Panc1 (cell line): ENCODE measurements at places on chromosomes 5 and 9. TPM values are rescaled to one million over a fixed set of nuclear protein-coding genes. Genes with fewer than 3 reads are reported as not detected.

Gene RPS23
- total RNA-seq, result 1,388 TPM

DNA sequence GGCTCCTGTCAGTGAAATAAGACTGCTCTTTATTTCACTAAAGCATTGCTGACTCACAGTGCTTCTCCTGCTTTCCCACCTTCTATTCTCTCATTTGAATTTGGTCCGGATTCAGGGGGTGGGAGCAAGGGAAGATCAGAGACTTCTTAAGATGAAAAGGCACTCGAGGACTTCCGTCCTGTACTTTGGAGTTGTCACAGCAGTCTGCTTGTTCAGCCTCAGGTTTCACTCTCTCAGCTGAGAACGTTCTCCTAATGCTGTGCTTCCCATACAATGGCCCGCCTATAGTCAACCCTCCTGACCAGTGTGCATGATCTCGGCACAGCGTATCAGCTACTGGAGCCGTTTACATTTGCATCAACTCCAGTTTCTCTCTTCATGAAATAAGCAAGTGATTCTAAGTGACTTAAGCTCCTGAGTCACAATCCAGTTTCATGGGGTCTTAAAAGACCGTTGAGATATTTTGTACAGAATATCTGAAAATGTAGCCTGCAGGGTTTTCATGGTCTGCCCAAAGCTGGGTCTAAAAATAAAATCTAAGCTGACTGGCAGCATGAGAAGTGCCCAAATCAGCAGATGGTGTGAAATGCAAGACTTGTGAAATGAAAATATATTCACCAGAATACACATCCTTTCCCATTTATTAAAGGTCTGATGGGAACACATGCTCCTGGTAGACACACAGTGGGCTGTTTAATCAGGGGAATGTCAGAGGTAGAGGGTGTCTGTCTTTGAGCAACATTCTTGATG lies 145.0 kb downstream of the ADCY2 start:
- DNase-seq, result no peak

DNA sequence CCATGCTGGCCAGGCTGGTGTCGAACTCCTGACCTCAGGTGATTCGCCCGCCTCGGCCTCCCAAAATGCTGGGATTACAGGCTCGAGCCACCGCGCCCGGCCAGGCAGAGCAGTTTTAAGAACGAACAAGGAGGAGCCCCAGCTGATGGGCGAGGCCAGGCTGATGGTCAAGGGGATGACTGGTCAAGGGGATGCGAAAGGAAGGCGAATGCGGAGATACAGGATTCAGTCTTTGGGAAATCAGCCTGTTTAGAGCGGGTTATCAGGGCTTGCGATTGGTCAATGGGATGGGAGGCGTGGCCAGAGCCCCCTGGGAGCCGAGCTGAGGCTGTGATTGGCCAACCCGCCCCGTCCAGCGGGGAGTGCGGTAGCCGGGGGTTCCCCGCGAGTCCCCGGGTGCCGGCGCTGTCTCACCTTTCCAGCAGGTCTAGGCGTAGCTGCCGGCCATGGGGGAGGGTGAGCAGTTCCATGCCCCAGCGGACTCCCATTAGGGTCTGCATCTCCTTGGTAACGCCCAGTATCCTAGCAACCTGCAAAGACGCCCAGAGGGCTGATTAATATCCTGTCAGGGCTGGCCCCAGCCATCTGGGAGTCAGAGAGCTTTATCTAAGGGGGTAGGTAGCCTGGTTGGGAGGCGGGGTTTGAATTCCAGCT lies 7.5 kb upstream of the TOR2A start:
- DNase-seq, result no peak

GRCh38 chr5:74665816-74666215 lies 19.2 kb upstream of the HEXB start:
- DNase-seq, result no peak

GRCh38 chr5:119079318-119079921 lies 8.5 kb downstream of the DMXL1 start:
- DNase-seq, result no peak

GRCh38 chr5:78062645-78063044 lies 231.9 kb downstream of the AP3B1 start:
- DNase-seq, result no peak

Gene ALAD
- 8.9 TPM for total RNA-seq

GRCh38 chr5:138955013-138955660 lies 80.0 kb upstream of the LRRTM2 start:
- no peak for DNase-seq

- DNase-seq, result no peak
Measured at GRCh38 chr9:115673599-115673998, 480.0 kb upstream of the PAPPA start.

DNA sequence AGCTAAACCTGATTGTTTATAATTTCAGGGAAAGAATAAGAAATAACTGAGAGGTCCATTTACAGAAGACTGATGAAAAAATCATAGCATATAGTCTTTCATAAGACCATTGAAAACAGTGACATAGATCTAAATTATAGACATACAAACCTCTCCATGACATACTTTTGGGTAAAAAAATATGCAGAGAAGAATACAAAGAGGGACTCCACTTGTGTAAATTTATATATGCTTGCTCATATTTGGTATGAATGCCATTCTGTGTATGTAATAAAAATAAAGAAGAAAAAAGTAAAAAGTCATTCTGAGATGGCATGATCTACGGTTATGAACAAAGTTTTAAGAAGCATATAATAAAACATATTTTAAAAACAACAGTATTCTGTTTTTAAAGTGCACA lies 310.7 kb downstream of the ASTN2 start:
- no peak for DNase-seq

DNA sequence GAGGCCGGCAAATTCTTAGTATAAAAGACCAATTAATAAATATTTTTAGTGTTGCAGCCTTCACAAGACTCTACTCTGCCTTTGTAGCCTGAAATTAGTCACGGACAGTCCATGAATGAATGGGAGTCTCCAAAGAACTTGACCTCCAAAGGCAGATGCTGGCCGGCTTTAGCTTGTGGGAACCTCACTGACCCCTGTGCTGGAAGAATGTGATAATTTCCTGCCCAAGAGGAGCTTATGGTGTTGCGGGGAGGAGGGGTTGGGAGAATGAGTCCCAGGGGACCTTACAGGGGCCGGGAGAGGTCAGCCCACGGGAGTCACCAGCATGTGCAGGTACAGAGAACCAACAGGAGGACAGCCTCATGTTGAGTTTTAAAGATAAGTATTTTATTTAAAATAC lies 143.1 kb downstream of the IRX2 start:
- no peak for DNase-seq

Gene CD74
- total RNA-seq, result 12.7 TPM

Gene SLC45A2
- not detected for total RNA-seq

DNA sequence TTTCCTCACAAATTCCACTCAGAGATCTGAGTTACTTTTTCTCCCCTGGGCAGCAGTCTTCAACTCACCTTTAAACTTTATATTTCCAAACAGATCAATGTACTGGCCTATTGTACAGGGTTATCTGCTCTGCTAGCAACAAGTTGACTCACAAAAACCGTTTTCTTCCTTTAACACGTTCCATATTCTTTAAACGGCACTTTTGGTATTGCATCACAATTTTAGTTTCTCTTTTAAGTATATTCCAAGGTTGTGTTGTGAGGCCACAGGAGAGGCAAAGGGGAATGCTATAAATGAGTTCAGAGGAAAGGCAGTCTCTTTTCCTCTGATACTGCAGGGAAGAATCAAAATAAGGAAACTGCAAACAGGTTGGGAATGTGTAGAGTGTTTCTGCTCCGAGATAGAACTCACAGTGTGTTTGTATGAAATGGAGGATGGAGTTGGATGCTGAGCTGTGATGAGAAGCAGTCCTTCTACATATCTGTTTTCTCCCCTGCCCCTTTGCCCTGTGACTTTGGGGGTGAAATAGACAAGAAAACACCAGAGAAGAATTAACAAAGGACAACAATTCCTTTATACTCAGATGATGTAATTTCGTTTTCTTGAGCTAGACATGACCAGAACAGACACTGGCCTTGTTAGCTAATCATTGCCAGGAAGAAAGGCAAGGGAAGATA lies 9.9 kb upstream of the ALDOB start:
- DNase-seq, result no peak

DNA sequence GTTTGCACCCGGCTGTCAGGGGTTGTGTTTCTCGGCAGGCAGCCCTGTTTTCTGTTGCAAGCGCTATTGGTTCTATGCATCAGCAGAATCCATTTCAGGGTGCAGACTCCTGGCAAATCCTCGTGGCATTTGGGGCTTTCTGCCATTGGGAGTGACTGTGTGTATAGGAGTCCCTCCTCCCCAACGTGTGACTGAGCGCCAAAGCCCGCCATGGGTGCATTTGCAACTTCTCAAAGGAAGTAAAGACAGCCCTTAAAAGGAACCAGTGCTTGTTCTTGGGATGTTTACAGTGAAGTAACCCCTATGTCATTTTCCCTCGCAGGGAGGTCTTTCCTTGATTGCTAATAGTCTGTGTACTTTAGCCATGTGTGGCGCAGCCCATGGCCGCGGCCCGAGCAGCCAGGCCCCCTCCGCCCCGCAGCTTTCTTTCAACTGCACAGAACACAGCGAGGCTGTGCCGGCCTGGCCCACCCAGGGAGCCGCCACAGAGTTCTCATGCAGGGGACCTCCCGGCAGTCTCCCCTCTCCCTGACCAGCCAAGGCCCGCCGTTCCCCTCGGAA lies 175.6 kb downstream of the HSD17B3 start:
- DNase-seq, result no peak

Gene LVRN
- total RNA-seq, result 0.08 TPM

- no peak for DNase-seq
Measured at GRCh38 chr5:55852503-55852902, 1.3 kb downstream of the IL31RA start.

- no peak for DNase-seq
Measured at GRCh38 chr9:135809166-135809565, 98.2 kb downstream of the CAMSAP1 start.

Gene SNCAIP
- total RNA-seq, result not detected

DNA sequence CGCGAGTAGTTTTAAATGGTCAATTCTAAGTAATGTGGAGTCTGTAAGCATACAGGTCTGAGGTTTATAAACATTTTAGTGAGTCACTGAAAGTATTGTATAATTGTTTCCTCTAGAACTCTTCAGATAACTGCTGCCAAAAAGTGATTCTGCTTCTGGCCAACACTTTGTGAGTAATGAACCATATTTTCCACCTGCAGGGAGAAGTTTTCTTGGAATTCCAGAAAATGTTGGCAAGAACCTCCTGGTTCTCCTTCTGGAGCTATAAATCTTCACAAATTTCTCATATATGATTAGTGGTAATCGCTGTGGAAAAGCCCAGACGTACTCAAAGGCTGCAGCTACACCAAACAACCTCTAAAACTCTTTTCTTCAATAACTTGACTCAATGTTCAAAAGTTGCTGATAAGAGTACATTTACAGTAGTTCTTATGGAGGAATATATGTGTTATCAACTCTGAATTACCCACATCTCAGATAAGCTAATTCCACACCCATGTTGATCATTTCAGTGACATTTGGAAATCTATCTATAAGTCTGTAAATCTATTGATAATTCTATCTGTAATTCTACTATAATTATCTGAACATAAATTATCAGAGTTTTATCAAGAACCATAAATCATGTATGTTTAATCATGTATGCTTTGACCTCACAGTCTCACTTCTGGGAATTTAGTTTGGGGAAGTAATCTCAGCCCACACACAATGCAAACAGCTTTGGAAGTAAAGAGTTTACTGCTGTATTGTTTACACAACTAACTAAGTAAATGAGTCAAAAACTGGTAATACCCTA lies 74.1 kb downstream of the FNBP1 start:
- no peak for DNase-seq

DNA sequence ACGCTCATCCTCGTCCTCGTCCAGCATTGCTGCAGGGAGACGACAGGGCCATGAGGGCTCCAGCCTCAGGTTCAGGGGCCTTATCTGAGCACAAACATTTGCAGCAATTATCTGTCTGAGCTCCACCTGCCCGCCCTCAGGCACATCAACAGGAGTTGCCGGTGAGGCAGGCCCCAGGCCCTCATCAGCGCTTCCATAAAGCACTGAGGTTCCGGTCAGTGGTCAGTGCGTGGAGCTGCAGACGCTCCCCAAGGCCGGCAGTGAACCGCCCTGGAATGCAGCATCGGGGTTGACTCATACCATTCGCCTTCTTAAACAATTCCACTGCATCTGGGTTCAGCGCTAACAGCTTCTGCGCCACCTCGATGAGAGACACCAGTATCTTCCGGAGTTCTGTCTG lies 15.2 kb downstream of the UBAC1 start:
- no peak for DNase-seq

DNA sequence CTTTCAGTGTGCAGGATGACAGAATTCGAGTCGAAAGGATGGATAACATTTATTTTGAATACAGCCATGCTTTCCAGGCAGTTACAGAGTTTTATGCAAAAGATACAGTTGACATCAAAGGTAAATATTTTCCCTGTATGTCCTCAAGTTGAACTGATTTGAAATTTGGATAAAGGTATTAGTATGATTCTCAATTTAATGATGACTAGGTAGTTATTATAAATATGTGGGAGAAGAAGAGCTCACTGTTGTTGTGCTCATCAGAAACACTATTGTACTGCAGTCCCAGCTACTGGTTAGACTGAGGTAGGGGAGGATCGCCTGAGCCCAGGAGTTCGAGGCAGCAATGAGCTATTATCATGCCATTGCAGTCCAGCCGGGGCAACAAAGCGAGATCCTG lies 70.7 kb upstream of the DHFR start:
- DNase-seq, result no peak

DNA sequence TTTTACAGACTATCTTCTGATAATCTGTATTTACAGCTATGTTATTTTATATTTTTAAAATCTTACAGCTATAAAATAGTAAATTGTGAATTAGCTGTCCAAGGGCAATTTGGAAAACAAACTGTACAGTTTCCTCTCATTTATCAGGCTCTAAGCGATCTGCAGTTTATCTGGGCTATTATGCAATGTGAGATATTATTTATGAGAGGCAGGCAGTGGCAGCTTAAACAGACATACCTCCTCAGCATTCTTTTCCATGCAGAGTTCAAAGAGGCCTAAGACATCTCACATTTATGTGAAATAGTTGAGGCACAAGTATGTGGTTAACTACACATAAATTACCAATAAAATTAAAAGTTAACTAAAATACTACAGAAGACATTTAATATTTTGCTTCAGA lies 10.2 kb downstream of the NIPSNAP3B start:
- no peak for DNase-seq

Gene NUTM2G
- not detected for total RNA-seq

Gene NCS1
- 31.6 TPM for total RNA-seq

DNA sequence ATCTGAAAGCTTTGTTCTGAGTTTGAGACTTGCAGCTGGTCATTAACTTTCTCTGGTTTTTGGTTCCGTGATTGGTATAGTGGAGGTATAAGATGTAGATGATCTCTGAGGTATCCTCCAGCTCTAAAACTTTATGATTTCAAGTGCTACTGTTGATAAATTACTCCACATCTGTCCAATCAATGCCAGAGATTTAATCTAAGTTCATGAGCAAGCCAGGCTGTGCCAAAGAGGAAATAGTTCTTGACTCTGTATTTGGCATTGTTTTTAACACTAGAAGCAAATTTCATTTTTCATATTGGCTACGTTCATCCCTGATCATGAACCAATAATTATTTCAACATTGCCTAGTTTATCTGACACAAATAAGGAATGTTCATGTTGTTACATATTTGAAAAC lies 28.5 kb upstream of the CHD1 start:
- DNase-seq, result no peak
